ENCODE measurements at places on chromosomes 11 and 22. TPM values are rescaled to one million over a fixed set of nuclear protein-coding genes. Genes with fewer than 3 reads are reported as not detected.

The TSGA10IP gene
- not detected for total RNA-seq

The OR2AG2 gene
- total RNA-seq = 0.01 TPM

The TPBGL gene
- total RNA-seq = 0.35 TPM

The NRXN2 gene
- total RNA-seq = 0.12 TPM

The ZC3H12C gene
- 3.5 TPM for total RNA-seq

The ELFN2 gene
- total RNA-seq = 5.8 TPM

The HEPN1 gene
- not detected for total RNA-seq

The PIH1D2 gene
- total RNA-seq = 1.3 TPM

The EMID1 gene
- 0.38 TPM for total RNA-seq

The TMEM45B gene
- not detected for total RNA-seq

The RAB3IL1 gene
- 14.3 TPM for total RNA-seq

The NTM gene
- total RNA-seq = not detected

The DDX25 gene
- 0.02 TPM for total RNA-seq

The CHADL gene
- total RNA-seq = not detected

The OR8A1 gene
- total RNA-seq = not detected

The CYB5R3 gene
- 103 TPM for total RNA-seq

The LUZP2 gene
- total RNA-seq = not detected

The MYO7A gene
- total RNA-seq = 1.4 TPM
